ENCODE measurements at places on chromosomes 1 and 21.

DNA sequence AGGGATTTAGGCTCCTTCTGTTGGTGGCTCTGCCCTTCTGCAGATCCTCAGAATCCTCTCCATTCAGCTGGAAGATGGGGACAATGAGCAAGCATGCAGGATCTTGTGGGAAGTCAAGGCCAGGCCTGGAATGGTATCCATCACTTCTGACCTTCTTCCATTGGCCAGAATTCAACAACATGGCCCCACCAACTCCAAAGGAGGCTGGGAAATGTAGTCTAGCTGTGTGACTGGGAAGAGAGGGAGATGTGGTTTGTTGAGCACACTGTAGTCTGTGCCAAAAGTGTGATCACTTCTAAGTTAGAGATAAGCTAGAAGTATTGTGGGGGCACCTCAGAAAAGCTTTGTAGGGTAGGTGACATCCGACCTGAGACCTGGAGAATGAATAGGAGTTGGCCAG lies 60.4 kb upstream of the WNT4 start:
- no peak for DNase-seq

DNA sequence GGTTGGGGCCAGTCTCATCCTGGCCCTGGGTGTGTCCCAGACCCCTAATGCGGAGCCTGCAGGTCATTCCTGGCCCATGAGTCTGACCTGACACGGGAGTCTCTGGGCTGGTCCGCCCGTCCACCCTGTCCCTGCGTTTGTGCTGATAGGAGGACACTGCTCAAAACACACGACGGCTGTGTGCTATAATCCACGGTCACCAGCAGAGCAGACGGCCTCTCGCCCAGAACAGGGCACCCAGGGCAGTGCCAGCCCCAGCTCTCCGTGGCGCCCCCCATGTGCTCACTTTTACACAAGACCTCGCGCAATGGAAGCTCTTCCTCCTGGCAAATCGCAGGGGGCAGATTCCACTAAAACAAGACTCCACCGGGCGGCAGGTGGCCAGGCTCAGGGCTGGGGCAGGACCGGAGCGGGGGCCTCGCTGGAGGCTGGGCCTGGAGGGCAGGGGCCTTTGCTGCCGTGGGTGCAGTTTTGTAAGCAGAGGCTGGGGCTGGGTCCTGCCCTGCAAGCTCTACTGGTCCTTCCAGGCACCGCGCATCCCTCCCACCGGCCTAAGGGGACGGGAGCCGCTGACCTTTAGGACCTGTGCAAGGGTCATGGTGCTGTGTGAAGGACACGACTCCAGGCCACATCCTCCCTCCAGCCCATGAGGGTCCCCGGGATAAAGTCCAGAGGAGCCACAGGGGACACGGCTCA lies 10.6 kb upstream of the SLC19A1 start:
- no peak for DNase-seq

- no peak for DNase-seq
These were observed 618.0 kb downstream of the NPHP4 start for GRCh38 chr1:5374192-5374591.

GRCh38 chr1:234953655-234954405 lies 174.8 kb downstream of the TOMM20 start:
- DNase-seq: no peak

- no peak for DNase-seq
These were observed 17.5 kb upstream of the YRDC start for GRCh38 chr1:37825506-37825905.

DNA sequence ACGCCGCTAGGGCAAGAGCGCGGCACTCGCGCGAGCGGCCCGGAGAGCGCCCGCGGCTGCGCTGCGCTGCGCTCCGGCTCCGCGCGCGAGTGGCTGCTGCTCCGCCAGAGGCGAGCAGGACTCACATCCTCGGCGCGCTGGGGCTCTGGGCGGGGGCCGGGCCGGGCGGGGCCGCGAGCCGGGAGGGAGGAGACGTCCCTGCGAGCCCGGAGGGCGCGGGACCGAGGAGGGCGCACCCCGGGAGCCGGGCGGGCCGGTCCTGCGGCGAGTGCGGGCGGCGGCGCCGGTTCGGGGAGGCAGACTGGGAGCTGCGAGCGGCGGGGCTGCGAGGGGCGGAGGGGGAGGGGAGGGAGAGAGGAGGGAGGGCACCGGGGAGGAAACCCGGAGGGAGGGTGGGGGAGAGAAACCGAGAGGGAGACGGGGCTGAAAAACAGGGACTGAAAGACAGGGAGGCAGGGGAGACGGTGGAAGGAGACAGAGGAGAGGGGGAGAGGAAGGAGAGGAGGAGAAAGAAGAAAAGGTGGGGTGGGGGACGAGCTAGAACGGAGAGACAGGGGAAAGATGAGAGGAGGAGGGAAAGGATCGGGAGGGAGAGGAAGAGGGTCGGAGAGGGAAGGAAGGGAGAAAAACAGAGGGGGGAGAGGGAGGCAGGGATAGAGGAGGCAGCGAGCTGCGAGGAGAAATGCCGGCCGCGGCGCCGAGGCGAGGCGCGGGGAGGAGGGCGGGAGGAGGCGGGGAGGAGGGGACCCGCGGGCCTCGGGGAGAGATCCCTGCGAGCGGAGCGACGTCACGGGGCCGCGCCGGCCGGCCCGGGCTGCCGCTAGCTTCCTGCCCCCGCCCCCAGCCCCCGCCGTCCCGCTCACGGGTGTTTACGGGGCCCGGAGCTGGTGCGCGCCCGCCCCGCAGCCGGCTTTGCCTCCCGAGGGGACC lies at the start of gene CAMK2N1:
Gene CAMK2N1, minus strand, starts transcription at position 684 of the 930 bp plus-strand sequence. CDS start 831 bp downstream, outside the sequence.
- DNase-seq: no peak

GRCh38 chr1:112704934-112705627 lies 1.8 kb downstream of the RHOC start:
- no peak for DNase-seq

DNA sequence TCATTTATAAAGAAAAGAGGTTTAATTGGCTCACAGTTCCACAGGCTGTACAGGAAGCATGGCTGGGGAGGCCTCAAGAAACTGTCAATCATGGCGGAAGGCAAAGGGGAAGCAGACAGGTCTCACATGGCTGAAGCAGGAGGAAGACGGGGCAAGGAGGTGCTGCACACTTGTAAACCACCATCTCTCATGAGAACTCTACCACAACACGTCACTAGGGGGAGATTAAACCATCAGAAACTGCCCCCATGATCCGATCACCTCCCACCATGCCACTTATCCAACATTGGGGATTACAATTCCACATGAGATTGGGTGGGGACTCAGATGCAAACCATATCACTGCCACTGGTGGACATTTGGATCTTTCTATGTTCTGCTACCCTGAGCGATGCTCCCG lies 351.4 kb downstream of the NPHP4 start:
- DNase-seq: no peak
